ENCODE measurements at places on chromosomes 1 and 21.

DNA sequence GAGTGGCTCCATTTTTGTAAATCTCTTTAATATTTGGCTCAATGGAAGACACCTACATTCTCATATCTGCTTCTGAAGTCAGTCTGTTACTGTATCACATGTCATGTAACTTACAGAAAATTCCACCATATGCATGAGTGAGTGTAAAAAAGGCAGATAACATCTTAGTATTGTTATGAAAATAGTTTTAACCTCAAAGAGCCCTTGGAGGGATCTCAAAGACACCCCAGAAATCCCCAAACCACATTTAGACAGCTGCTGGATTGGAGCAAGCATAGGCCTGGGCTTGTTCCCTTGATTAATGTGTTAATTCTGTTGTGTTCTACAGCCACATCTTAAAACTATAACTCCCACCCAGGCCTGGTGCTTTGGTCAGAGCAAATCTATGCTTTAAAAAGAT, 16.9 kb downstream of the MACO1 start:
- DNase-seq: no peak

- no peak for DNase-seq
Measured at GRCh38 chr1:212650228-212650627, 41.7 kb downstream of the ATF3 start.

- DNase-seq: no peak
Measured at GRCh38 chr1:50332941-50333594, 90.2 kb downstream of the DMRTA2 start.

DNA sequence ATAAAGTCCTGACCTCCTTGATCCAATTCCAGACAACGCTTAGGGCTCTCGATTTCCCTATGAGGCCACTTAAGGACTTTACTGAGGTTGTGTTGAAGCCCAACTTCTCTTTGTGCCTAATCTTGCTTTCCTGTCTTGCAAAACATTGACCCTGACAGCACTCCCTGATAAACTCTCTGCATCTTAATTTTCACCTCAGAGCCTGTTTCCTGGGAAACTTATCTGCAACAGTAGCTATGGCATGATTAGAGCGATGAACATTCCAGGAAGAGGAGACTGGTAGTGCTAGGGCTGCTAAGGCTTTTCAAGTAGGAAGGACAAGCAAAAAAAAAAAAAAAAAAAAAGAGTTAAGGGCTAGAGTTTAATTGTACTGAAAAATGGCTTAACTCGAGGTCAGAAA, 118.9 kb downstream of the RGS21 start:
- DNase-seq: no peak

Measured in stimulated activated CD8-positive, alpha-beta memory T cell treated with anti-CD3 and anti-CD28 coated beads, Interleukin-15, amount 100 ng/mL, for 4 hours (primary cell).